Activated naive CD8-positive, alpha-beta T cell treated with anti-CD3 and anti-CD28 coated beads for 36 hours (primary cell): ENCODE measurements at places on chromosomes 5 and 9. TPM values are rescaled to one million over a fixed set of nuclear protein-coding genes. Genes with fewer than 3 reads are reported as not detected.

DNA sequence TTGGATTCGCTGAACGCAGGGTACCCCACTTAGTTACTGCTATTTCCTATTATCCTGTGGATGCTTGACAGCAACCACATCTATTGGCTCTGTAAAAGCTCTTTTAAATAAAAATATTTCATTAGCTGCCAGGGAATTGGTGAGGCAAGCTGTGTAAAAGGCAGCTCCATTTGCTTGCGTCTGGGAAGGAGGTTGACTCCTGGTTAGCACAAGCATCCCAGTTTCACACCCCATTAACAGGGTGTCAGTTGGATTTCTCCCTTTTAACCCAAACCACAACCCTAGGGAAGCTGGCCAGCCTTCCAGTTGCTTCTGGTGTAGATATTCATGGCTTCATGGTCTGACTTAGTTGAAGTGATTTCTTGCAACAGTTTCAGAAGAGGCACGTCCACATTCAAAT is 151.0 kb downstream of the GPBP1 start:
- DNase-seq = no peak
- no peak overlapping the region for H3K4me3 ChIP-seq
- peaks cover 11% of the 10 kb centered on the region for H3K4me1 ChIP-seq
- H3K27me3 ChIP-seq = no peaks in the 10 kb centered on the region

GRCh38 chr5:149198148-149198547 is 56.9 kb downstream of the ABLIM3 start:
- H3K27me3 ChIP-seq = no peaks in the 10 kb centered on the region
- H3K36me3 ChIP-seq = no peaks in the 10 kb centered on the region
- no peak overlapping the region for H3K4me3 ChIP-seq
- H3K27ac ChIP-seq = no peak overlapping the region
- no peaks in the 10 kb centered on the region for H3K4me1 ChIP-seq

SLC27A6 gene
- total RNA-seq = not detected

NXNL2 gene
- not detected for total RNA-seq

- no peak overlapping the region for H3K27ac ChIP-seq
- no peak overlapping the region for H3K4me3 ChIP-seq
- peaks cover 6% of the 10 kb centered on the region for H3K4me1 ChIP-seq
- peaks cover 2% of the 10 kb centered on the region for H3K36me3 ChIP-seq
These were observed 81.5 kb upstream of the CHD1 start for GRCh38 chr5:99010294-99010693.

ACSL6 gene
- total RNA-seq = 4.6 TPM

LVRN gene
- total RNA-seq = not detected

GRCh38 chr5:59562756-59563389 is 330.7 kb downstream of the PDE4D start:
- DNase-seq = no peak
- no peaks in the 10 kb centered on the region for H3K4me1 ChIP-seq
- H3K4me3 ChIP-seq = no peak overlapping the region
- peaks cover 3% of the 10 kb centered on the region for H3K27me3 ChIP-seq
- no peak overlapping the region for H3K27ac ChIP-seq
- no peaks in the 10 kb centered on the region for H3K36me3 ChIP-seq

- DNase-seq = no peak
- H3K4me3 ChIP-seq = no peak overlapping the region
- peaks cover 3% of the 10 kb centered on the region for H3K27me3 ChIP-seq
- no peaks in the 10 kb centered on the region for H3K36me3 ChIP-seq
These were observed 141.0 kb upstream of the NUDT12 start for GRCh38 chr5:103703617-103704016.

- H3K27me3 ChIP-seq = peaks cover 21% of the 10 kb centered on the region
- no peaks in the 10 kb centered on the region for H3K36me3 ChIP-seq
- H3K4me3 ChIP-seq = no peak overlapping the region
- H3K4me1 ChIP-seq = no peaks in the 10 kb centered on the region
- DNase-seq = no peak
These were observed 152.8 kb downstream of the GAS1 start for GRCh38 chr9:86794391-86795046.

DNA sequence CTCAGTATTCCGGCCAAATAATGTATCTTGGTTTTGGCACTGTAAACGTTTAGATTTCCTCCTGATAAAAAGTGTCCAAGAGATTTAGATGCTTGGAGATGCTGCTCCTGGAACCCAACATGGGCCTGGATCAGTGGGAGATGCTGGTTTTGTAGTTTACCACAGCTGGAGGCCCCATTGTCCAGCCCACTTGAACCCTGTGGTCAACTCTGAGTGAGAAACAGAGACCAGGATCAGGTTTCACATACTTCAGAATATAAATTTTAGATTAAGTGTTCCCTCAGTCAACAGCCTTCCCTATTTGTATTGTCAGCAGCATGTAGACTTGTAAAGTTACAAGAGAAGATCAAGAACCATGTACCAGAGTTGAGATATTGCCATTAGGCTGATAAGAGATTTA is 144.7 kb upstream of the C9orf72 start:
- no peak overlapping the region for H3K27ac ChIP-seq
- no peaks in the 10 kb centered on the region for H3K36me3 ChIP-seq
- DNase-seq = no peak
- H3K27me3 ChIP-seq = peaks cover 15% of the 10 kb centered on the region

DNA sequence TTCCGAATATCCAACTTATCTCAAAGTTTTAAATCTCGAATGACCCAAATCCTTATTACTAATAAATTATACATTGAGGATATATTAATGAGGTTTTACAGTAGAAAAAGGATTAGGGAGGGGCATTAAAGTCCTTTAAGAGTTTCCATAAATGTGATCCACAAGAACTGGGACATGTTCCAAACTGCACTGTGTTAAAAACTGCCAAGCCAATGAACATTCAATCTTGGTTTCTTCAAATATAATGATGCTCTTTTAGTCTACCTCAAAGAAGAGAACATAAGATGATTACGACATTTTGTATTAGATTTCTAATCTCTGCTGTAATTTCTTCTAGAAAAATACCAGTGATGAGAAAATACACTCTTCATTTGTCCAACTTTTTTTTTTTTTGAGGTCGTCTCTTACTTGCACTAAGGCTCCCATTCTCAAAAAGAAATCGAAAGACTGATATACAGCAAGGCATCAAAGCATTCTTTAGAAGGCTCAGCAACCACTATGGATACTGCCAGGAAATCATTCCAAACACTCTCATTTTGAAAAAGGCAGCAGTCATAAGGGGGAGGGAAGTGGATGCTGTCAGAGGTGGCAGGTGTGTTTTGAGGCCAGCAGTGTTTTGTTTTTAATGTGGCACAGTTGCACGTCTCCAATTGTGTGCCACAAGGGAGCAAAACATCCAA is 1.7 kb downstream of the PTAR1 start:
- H3K27me3 ChIP-seq = no peaks in the 10 kb centered on the region
- H3K4me3 ChIP-seq = peak overlapping the region; percentile 77
- peaks cover 37% of the 10 kb centered on the region for H3K4me1 ChIP-seq
- H3K36me3 ChIP-seq = peaks cover 24% of the 10 kb centered on the region
- DNase-seq = no peak

- no peak for DNase-seq
- H3K4me3 ChIP-seq = peak overlapping the region; percentile 9
- H3K27ac ChIP-seq = peak overlapping the region; percentile 4
- no peaks in the 10 kb centered on the region for H3K36me3 ChIP-seq
- peaks cover 14% of the 10 kb centered on the region for H3K27me3 ChIP-seq
These were observed 57.6 kb downstream of the TMOD1 start for GRCh38 chr9:97559111-97559514.

GRCh38 chr9:15711931-15712330 is 159.1 kb downstream of the CCDC171 start:
- no peak for DNase-seq
- H3K36me3 ChIP-seq = peaks cover 1% of the 10 kb centered on the region
- H3K27me3 ChIP-seq = no peaks in the 10 kb centered on the region
- H3K27ac ChIP-seq = no peak overlapping the region
- H3K4me1 ChIP-seq = no peaks in the 10 kb centered on the region

DNA sequence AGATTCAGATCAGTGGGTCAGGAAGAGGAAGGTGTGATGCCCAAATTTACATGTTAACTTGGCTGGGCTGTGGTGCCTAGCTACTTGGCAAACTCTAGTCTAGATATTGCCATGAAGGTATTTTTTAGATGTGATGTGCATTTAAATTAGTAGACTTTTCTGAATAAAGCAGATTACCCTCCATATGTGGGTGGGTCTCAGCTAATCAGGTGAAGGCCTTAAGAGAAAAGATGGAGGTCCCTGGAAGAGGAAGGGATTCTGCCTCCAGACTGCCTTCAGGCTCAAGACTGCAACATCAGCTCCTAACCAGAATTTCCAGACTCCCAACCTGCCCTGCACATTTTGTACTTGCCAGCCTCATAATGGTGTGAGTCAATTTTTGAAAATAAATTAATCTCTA is 115.8 kb downstream of the CEMIP2 start:
- H3K4me3 ChIP-seq = no peak overlapping the region
- H3K36me3 ChIP-seq = peaks cover 4% of the 10 kb centered on the region
- H3K4me1 ChIP-seq = peaks cover 3% of the 10 kb centered on the region

GRCh38 chr5:178193251-178193809 is 6.2 kb upstream of the GMCL2 start:
- H3K27me3 ChIP-seq = peaks cover 26% of the 10 kb centered on the region
- peaks cover 17% of the 10 kb centered on the region for H3K4me1 ChIP-seq
- H3K4me3 ChIP-seq = no peak overlapping the region
- DNase-seq = no peak
- H3K36me3 ChIP-seq = peaks cover 2% of the 10 kb centered on the region

MAT2B gene
- total RNA-seq = 65.6 TPM

- H3K4me1 ChIP-seq = no peaks in the 10 kb centered on the region
- DNase-seq = no peak
- H3K36me3 ChIP-seq = no peaks in the 10 kb centered on the region
- no peak overlapping the region for H3K27ac ChIP-seq
These were observed 10.7 kb downstream of the PRUNE2 start for GRCh38 chr9:76895186-76895585.

PCDHGA11 gene
- 0.06 TPM for total RNA-seq

- no peak overlapping the region for H3K27ac ChIP-seq
- no peaks in the 10 kb centered on the region for H3K27me3 ChIP-seq
These were observed 309.1 kb downstream of the DMAC1 start for GRCh38 chr9:7490317-7491108.

- peaks cover 29% of the 10 kb centered on the region for H3K27me3 ChIP-seq
- no peaks in the 10 kb centered on the region for H3K4me1 ChIP-seq
These were observed 389.1 kb downstream of the ENC1 start for GRCh38 chr5:74251141-74252035.

DNA sequence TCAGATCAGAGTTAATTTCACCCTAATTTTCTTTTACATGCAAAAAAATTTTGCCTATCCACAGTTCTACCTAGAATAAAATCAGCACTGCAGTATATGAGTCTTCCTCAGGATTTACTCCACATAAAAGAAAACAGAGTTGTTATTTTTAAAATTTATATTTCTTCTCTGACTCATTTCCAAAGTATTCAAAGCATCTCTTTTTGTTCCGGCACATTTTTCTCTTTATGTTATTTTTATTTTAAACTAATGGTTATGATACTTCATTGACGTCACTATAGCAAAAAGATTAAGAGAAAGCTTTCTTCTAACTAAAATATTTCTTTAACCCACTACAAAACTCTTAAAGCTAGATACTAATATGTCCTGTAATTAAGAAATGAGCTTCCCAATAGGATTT is 590.4 kb downstream of the PRELID2 start:
- H3K27me3 ChIP-seq = no peaks in the 10 kb centered on the region
- H3K27ac ChIP-seq = no peak overlapping the region
- no peak for DNase-seq
- H3K4me3 ChIP-seq = no peak overlapping the region
- H3K36me3 ChIP-seq = no peaks in the 10 kb centered on the region

- no peak overlapping the region for H3K4me3 ChIP-seq
- H3K27me3 ChIP-seq = peaks cover 4% of the 10 kb centered on the region
- no peak for DNase-seq
- H3K27ac ChIP-seq = no peak overlapping the region
- H3K4me1 ChIP-seq = no peaks in the 10 kb centered on the region
- H3K36me3 ChIP-seq = no peaks in the 10 kb centered on the region
These were observed 139.9 kb upstream of the APC start for GRCh38 chr5:112597831-112598230.
